Dermis blood vessel endothelial cell (primary cell): ENCODE measurements at places on chromosomes 2 and 18.

DNA sequence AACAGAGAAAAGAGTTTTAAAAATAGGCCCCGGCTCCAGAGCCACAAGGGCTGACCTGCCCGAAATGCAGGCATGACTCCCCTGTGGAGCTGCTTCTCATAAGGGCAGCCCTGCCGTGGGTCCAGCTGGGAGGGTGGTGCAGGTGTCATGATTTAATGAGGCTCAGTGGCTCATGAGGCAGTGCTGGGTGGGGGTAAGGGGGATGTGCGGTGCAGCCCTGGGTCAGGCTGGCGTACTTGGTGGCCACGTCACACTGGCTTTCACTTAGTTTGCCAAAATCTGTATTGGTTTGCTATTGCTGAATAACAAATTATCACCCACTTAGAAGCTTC, 33.6 kb downstream of the HJURP start:
- DNase-seq, result no peak

- no peak for DNase-seq
Observed at GRCh38 chr18:70128271-70128670, 77.2 kb downstream of the RTTN start.

DNA sequence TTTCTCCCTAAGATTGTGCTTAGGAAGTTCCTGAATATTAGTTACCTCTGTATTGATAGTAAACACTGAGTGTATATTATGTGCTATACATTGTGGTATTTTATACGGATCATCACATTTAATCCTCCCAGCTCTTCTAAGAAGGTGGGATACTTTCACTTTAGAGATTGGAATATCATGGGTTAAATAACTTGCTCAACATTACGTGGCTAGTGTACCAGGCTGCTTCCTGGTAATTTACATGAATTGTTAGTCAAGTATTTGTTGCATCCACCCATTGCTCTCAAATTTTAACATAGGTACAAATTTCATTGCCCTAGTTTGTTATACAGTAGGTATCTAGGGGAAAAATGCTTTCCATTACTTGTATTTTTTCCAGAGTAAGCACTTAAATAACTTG, 21.4 kb downstream of the FAM98A start:
- DNase-seq, result peak; percentile 10

DNA sequence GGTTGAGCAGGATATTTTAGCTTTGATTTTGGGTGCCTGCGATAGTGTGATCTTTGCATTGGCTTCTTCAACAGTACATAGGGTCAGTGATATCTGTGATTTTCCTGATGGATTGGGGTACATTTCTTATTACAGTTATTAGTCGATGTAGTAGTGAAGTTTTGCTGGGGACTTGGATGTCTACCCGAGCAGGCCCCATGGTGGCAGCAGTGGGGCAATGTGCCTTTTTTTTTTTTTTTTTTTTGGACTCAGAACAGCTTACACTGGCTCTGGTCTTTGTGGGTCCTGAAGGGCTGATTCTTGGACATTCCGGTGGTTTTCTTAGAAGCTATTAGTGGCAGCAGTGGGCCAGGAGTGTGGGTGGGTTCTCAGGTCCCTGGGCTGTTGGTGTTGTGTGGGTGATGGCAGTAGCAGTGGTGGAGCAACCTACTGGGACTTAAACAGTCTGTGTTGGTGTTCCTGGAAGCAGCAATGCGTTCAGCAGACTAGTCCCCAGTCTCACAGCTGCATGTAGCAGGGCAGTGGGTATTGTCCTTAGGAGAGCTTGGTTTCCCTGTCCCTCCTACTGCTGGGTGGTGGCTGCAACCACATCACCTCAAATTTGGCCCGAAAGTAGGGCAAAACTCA, 53.7 kb upstream of the SLC4A10 start:
- peak; percentile 5 for DNase-seq

- no peak for DNase-seq
Observed at GRCh38 chr2:63555931-63556330, 32.3 kb downstream of the WDPCP start.

- DNase-seq, result no peak
Observed at GRCh38 chr2:224764565-224765236, 48.5 kb upstream of the CCDC195 start.

GRCh38 chr2:210586381-210586780, 30.0 kb downstream of the CPS1 start:
- no peak for DNase-seq

DNA sequence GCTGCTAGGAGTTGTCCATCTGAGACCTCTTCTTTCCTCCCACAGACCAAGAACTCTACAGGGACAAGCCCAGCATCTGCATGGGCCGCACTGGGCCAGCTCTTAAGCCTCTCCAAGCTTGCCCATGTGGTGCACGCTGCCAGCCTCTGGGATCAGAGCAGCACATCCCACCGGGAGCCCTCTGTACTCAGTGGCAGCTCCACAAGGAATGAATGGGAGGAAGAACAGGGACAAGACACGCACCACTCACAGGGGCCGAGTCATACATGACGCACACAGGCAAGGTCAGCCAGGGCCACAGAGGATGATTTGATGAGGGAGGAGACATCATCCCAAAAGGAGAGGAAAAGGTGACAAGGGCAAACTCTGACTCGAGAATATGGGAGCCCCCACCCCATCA, 268.3 kb downstream of the KLHL29 start:
- no peak for DNase-seq

- DNase-seq, result no peak
Observed at GRCh38 chr2:8197101-8197500, 484.8 kb upstream of the ID2 start.

- no peak for DNase-seq
Observed at GRCh38 chr2:86769838-86770237, 20.9 kb downstream of the CD8A start.

- DNase-seq, result no peak
Observed at GRCh38 chr2:234240917-234241316, 190.4 kb downstream of the SPP2 start.

- DNase-seq, result no peak
Observed at GRCh38 chr2:114609801-114610200, 167.4 kb downstream of the DPP10 start.

- DNase-seq, result no peak
Observed at GRCh38 chr18:77084688-77085035, 47.9 kb downstream of the MBP start.

- DNase-seq, result no peak
Observed at GRCh38 chr2:79903222-79904000, 390.6 kb downstream of the CTNNA2 start.

- no peak for DNase-seq
Observed at GRCh38 chr18:41972067-41972925, 17.3 kb downstream of the PIK3C3 start.

DNA sequence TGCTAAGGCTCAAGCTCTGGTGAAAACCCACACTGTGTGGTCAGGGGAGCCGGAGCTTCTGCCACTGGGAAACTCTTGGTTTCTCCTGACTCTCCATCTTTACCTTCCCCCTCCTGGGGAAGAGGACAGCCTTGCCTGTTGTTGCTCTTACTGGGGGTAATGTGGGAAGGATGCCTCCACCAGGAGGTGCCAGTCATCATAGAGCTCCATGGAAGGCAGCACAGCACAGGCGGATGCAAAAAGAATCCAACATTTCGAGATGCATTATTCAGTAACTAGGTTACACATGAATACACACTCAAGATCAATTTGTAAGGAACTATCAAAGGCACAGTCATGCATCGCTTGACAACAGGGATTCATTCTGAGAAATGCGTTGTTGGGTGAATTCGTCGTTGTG, 322.6 kb downstream of the AFF3 start:
- peak; percentile 31 for DNase-seq

DNA sequence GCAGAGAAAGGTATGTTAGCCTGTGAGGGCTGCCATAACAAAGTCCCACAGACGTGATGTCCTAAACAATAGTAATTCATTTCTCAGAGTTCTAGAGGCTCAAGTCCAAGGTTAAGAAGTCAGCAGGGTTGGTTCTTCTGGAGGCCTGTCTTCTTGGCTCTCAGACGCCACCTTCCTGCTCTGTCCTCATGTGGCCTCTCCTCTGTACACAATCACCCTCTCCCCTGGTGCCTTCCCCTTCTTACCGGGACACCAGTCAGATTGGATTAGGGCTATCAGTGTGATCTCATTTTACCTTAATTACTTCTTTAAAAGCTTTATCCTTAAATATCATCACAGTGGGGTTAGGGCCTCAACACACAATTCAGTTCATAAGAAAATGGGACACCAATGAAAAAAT, 860.5 kb downstream of the RNF144A start:
- no peak for DNase-seq

- DNase-seq, result no peak
Observed at GRCh38 chr2:42060028-42060427, 12.2 kb downstream of the PKDCC start.

DNA sequence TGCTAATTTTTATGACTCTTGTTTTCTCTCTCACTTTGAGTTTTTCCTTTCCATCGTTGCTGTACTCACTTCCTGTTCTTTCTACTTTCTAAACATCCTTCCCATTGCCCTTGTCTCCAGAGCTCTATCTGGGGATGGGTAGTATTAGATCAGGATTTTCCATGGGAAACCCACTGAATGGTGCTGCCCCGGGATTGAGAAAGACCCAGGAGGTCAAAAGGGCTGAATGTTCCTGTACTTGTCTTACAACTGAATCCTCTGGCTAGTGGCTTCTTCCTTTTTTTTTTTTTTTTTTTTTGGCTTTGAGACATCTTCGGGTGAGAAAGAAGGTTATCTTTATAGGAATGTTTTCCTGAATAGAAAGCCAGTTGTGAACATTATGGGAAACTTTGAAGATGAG, 364.8 kb upstream of the SLC14A2 start:
- no peak for DNase-seq

GRCh38 chr2:33133454-33133952, 186.8 kb downstream of the LTBP1 start:
- no peak for DNase-seq
